ENCODE measurements at places on chromosomes 7 and 10.

- DNase-seq, result no peak
Observed at GRCh38 chr10:114539623-114540022, 118.5 kb downstream of the ABLIM1 start.

DNA sequence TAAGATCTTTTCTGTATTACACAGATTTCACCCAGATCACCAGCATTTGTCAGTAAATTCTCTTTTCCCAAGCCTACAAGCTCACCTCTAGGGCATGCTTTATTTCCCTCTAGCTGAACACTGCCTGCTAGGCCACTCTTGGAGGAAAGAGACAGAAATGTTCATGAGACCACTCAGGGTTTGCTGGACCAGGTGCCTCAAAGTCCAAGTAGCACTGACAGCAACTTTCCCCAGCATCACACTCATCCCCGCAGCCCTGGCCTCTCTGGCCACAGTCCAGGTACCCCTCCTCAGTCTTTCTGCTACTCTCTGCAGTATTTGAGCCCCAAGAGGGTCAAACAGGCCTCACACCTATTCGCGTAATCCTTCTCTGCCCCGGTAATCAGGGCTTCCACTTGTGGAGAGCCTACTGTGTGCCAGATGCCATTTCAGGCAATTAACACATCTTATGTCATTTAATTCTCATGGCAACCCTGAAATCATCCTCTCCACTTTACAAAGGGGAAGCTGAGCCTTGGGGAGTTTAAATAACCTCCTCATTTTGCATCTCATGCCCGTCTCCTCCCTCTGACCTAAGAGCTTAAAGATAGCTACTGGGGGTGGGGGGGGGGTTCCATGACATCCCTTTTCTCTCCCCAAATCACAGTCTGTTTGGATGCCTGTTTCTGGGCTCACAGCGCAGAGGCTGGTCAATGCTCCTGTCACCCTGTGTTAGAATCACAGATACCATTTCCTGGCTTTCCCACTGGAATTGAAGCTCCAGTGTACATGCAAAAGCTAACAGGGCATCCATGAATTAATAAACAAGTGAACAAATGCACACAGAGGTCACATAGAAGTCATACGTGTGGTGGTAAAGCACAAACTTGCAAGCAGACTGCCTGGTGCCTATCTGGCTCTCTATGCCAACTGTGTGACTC, 88.5 kb downstream of the PRLHR start:
- DNase-seq, result no peak

GRCh38 chr10:2214805-2215204, 477.5 kb upstream of the ADARB2 start:
- DNase-seq, result no peak

- DNase-seq, result no peak
Observed at GRCh38 chr7:132076301-132077035, 499.8 kb downstream of the PLXNA4 start.

DNA sequence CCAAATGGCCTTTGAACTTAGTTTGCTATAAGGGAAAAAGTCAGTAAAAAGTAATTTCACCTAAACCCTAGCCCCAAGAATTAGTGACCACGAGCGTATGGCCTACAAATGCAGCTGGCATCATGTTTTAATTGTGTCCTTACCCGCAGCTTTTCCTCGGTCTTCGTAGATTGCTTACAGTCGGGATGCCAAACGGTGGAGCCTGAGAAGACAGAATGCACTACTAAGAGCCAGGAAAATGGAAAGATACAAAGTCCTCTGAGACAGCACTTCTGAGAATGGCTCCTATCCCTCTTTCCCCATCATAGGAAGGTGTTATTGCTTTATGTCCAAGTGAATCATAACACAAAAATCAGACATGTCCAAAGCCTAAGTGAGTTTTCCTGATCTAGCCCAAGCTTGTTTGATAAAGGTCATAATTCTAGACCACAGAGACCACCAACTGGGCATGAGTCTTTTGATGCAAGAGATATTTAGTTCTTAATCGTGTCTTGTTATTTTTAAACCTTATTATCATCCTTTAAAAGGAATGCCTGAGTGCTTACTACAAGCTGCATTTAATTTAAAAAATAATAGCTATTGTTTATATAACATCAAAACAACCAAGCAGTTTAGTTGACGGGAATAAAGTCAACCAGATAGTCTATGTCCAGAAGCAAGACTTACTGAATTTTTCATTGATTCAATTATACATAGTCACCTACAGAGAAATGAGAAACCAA, 83.7 kb upstream of the AFAP1L2 start:
- no peak for DNase-seq
